RPMI7951 (cell line): ENCODE measurements at places on chromosomes 1 and 21. TPM values are rescaled to one million over a fixed set of nuclear protein-coding genes. Genes with fewer than 3 reads are reported as not detected.

GRCh38 chr1:19414515-19415121 is 70.7 kb downstream of the CAPZB start:
- DNase-seq: no peak

- no peak for DNase-seq
These were observed 748.9 kb downstream of the PLA2G4A start for GRCh38 chr1:187577610-187578009.

The RGS1 gene
- total RNA-seq: 53.3 and 62.4 TPM in 2 replicates

DNA sequence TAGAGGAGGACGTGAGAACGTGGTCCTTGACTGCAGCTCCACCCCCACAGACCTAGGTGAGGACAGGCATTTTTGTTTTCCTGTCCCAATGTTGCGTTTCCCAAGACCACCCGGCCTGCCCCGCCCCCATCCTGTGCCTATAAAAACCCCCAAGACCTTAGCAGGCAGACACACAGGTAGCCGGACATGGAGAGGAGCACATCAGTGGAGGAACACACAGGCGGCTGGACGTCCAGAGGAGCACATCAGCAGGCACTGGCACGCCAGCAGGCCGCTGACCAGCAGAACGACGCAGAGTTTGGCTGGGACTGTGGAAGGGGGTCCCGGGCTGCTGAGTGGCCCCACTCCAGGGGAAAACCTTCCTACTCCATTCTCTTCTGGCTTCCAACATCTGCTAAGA is 12.7 kb upstream of the HMGCL start:
- DNase-seq: no peak

GRCh38 chr1:185315445-185316071 is 1.5 kb downstream of the IVNS1ABP start:
- no peak for DNase-seq

The ATPAF1 gene
- total RNA-seq: 67.6 and 75.1 TPM in 2 replicates

DNA sequence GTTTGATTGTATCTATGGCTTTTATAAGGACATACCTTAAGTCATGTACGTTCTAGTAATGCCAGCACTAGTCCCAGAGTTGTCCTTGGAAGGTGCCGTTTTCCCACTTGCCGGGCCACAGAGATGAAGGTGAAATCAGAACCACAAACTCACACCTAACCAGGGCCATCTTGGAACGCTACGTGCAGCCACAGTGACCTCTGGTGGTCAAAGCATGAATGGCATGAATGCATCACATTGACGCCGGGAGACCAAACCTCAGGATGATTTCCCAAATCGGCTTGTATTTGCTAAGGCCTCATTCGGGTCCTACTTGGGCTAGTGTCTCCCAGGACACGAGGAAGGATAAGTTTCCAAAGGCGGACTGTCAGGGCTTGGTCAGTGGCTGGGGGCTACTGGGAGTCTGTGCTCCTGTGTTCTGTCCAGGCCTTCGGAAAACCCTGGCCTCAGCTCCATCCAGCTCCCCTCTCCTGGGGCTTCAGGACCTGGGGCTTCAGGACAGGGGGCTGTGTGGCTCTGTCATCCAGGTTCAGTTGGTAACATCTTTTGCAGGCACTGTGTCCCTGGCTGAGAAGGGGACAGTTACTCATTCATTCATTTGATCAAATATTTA is 260.5 kb downstream of the PRDM2 start:
- DNase-seq: peak; percentile 41

The TMEM201 gene
- 6.4 and 7.0 TPM in 2 replicates for total RNA-seq
